ENCODE measurements at places on chromosomes 5 and 9.

DNA sequence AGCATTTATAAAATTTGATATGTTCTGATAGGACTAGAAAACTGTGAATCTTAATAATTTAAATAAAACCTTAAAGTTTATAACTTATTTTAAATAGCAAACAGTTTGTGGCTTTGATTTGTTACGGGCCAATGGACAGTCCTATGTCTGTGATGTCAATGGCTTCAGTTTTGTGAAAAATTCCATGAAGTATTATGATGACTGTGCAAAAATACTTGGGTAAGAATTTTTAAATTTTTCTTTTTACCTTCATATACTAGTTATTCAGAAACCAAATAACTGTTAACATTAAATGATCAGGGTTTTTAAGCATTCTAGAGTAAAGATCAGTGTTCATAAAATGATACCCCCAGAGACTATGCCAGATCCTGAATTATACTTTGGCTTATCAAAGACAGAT lies 31.1 kb downstream of the PPIP5K2 start:
- no peak for DNase-seq

- no peak for DNase-seq
These were observed 4.5 kb downstream of the PURA start for GRCh38 chr5:140118302-140118936.

DNA sequence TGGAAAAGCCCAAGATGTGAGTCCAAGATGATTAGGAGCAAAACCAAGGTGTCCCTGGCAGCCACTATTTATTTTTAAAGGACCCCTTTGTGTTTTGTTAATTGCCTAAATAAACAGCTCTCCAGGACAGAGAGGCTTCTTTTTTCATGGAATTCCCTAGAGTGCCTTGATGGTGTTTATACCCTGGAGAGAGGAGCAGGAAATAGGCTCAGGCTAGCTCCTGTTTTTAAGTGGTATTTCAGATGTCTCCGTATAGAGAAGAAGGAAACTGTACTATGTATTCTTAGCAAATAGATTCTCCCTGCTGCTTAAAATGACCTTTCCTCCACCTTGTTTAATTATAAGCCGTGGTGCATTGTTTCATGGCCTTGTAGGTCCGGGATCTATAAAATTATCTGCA lies 292.4 kb downstream of the CD180 start:
- DNase-seq: no peak

DNA sequence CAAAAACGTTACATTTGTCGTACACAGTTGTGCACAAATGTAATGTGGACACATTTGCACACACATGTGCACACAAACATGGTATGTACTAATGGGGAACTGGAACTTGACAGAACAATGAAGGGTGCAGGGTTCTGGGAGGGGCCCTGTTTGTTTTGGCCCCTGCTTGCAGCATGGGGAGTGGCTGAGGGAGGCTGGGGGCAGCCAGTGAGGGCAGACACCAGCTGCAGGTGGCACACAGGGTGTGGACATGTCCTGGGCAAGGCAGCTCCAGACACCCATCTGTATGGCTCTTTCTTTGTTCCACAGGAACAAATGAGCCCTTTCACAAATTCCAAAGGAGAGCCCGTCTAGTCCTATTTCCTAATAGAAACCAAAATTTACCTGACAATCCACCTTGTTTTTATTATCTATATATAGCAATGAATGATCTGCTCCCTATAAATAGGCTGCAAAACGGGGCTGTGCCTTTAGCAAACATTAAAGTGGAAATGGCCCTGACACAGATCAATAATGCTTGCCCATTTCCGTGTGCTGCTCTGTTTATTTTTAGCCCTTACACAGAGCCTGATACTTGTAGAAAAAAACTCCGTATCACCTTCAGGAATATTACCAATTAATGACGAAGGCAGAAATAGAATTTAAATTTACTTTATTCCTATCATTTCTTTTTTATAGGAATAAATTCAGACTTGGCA lies 26.4 kb downstream of the MARCHF3 start:
- DNase-seq: no peak

GRCh38 chr5:34521628-34522290 lies 134.4 kb upstream of the RAI14 start:
- DNase-seq: no peak

DNA sequence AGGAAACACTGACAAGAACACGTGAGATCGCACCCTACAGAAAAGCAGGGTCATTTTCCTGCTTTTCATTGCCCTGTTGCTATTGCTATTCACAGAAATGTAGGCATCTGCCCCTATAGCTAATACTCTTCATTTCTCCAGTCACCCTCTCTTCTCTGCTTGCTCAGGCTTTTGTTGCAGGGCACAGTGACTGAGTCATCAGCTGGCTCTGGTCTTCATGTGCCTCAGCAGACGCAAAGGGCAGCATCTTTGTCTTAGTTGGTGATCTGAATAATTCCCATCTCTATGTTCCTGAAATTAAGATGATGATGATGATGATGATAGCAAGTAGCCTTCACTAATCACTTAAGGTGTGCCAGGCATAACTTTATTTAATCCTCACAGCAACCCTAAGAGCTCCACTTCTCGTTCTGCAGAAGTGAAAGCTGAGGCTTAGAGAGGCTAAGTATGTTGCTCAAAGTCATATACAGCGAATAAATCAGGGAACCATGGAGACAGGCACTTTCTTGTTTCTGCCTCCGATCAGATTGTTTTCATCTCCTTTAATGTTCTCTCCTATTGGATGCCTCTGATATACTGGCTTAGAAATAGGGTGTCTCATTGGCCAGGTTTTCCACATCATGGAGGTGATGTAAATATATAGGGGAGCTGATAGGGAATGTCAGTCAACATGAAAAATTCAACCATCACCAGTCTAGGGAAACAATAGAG lies 133.0 kb upstream of the STK32A start:
- no peak for DNase-seq

DNA sequence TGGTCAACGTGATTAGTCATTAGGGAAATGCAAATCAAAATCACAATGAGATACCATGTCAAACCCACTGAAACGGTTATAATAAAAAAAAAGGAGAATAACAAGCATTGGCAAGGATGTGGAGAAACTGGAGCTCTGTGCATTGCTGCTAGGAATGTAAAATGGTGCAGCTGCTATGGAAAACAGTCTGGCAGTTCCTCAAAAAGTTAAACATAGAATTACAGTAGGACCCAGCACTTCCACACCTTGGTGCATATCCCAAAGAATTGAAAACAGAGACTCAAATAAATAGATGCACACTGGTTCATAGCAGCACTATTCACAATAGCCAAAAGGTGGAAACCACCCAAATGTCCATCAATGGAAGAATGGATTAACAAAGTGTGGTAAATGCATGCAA lies 201.5 kb upstream of the TUT7 start:
- no peak for DNase-seq

DNA sequence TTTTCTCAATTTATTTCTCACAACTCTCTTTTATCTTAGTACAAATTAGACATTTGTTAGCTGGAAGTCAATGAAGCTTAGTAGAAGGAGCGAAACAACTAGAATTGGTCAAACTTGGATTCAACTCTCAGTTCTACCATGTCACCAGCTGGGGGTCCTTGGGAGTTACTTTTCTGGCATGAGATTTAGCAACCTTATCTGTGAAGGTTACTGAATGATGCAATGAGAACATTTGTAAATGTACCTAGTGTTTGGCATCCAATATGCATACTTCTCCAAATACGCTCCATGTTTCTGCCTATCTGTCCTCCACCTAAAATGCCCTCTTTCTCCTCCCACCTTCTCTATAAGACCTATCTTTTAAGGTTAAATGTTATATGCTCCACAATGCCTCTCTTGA lies 6.3 kb downstream of the HNRNPA0 start:
- no peak for DNase-seq

GRCh38 chr9:121862371-121863332 lies 211.2 kb downstream of the DAB2IP start:
- DNase-seq: no peak

- no peak for DNase-seq
These were observed 46.3 kb downstream of the FAM240B start for GRCh38 chr9:38673399-38674193.

DNA sequence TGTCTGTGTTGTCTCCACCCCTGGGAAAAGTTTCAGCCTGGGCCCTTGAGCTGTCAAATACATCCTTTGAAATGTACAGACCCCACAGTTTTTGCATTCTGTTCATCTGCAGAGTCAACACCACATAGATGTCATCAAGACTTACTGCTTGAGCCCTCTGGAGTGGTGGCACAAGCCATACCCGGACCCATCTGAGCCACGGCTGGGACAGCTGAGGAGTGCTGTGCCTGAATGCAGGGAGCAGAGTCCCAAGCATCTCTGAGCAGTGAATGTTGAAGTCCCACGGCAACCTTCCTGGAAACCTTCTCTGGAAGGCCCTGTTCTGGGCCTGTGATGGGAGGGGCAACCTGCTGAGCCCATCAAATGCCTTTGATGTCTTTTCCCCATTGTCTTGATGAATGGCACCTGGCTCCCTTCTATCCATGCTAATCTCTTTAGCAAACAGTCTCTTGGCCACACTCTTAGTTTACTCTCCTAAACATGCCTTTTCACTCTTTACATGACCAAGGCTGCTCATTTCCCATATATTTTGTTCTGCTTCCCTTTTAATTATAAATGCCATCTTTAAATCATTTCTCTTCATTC lies 92.5 kb downstream of the ATPSCKMT start:
- DNase-seq: no peak

DNA sequence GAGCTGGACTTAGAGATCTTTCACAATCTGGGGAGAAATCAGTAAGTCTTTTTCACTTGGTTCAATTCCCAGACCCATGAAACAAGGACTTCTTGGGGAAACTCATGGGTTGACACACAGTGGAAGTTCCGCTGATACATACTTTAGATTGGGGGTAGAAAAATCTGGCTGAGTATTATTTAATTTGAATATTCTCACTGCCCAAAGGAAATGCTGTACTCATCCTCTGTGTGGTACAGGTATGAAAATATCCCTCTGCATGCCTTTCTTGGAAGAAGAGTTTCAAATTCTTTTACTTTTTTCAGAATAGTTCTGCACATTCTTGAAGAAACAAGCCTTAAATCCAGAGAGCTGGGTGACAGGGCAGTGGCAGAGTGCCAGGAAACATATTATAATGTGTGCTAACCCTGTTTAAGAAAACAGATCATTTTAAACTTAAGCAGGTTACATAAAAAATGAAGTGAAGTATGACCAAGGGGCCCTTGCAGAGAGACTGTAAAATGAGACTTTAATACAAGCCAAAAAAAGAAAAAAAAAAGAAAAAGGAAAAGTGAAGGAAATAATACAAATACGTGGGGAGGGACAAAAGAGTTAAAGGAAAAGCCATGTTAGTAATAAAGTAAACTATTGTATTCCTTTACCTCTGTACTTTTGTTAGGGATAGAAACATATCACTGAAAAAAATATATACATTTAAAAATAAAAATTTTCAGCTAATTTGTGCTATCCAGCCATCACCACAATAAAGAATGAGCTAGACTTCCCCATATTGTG lies 173.4 kb upstream of the NR3C1 start:
- no peak for DNase-seq

DNA sequence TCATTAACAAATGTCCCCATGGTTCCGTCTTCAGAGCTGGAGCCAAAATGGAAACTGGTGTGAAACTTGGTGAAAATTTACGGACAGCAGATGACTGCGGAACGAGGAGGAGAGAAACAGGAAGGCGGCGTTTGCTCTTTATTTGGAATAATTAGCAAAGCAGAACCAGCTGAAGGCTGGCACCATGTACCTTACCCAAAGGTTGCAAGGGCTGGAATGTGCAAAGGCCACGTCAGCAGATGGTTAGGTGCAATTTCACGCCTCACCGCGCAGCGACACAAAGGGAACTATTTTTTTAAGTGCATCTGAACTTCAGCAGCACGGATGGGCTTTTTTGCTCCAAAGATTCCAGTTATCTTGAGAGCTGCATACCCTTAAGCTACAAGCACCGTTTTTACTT lies 127.4 kb downstream of the COL23A1 start:
- no peak for DNase-seq

GRCh38 chr5:137214446-137215189 lies 284.5 kb downstream of the SPOCK1 start:
- DNase-seq: no peak

GRCh38 chr5:144024545-144024944 lies 145.9 kb downstream of the YIPF5 start:
- DNase-seq: no peak

DNA sequence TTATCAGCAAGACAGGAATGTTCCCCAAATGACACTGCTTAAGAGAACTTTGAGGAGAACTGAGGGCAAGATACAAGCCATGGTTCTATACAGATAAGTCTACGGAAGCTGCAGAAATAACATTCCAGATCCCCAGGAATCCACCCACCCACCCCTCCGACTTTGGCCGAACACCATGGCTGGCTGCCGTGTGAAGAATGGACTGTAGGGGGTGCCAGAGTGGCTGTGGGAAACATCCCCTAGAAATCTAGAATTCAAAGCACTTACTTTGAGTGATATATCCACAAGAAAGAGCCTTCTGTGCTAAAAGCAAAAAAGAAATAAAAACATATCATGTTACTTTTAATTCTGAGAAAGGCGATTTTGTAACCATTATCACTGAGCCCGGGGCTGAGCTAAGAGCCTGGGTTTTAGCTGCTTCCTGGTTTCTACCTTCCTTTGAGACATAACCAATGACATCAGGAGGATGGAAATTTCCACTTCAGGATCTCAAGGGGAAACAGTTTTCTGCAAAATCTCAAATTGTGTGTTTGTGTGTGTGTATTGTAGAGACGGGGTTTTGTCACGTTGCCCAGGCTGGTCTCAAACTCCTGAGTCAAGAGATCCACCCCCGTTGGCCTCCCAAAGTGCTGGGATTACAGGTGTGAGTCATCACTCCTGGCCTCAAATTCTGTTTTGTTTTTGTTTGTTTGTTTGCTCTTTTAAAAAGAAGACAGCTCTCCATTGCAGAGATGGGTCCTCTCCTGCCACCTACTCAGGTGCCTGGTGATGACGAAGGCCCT lies 36.4 kb downstream of the GGTA1 start:
- DNase-seq: no peak

GRCh38 chr9:136983656-136984314 lies 992 bp downstream of the LCNL1 start:
- DNase-seq: no peak

DNA sequence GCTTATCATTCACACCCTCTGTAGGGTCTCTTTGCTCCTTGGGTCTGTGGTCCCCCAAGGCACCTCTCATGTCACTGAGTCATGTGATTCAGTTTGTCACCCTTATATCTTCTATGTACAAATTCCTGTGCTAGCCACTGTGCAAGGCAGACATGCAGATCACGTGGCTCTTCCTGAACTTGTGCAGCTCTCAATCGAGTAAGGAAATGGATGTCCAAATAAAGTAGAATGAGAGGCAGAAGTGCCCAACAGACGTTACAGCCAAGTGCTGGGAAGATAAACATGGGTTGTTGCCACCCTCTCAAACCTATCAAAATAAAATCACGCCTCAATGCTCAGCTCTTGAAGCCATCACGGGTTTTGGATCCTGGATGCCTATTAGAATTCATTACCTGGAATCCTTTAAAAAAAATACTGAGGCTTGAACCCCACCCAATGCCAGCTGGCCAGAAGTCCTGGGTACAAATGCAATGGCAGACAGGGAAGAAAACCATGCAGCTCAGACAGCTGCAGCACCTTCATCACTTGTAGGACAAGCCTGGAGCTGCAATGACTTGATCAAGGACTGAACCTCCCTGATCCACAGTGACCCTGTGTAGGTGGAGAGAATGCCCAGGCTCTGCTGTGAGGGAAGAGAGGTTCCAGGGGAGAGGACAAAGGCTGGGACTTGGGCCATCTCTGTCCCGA lies 228.7 kb upstream of the DAP start:
- no peak for DNase-seq

GRCh38 chr9:111984086-111984802 lies 87.6 kb downstream of the UGCG start:
- DNase-seq: no peak

All from stimulated activated CD4-positive, alpha-beta T cell treated with anti-CD3 and anti-CD28 coated beads, TNF-alpha, amount 100 ng/mL, for 48 hours (primary cell).